ENCODE measurements at places on chromosomes 1 and 21.

GRCh38 chr1:7267493-7267892 is 482.2 kb downstream of the CAMTA1 start:
- DNase-seq, result no peak

GRCh38 chr1:52906135-52906603 is 15.4 kb downstream of the ECHDC2 start:
- DNase-seq, result no peak

DNA sequence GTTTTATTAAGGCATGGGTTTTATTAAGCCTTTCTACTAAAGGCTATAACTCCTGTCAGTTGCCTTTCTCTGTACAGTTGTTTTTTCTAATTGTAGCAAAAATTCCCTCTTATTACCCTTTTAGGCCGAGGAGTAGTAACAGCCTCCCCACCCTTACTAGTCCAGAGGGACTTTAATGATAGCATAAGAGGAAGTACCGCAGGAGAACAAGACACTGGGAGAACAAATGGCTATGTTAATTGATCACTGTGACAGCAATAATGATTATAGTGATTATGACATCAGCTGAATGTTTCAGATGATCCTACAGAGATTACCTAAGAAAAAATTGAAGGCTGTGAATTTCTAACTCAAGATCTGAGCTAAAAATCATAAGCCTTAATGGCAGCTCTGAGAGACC is 383.0 kb upstream of the PTBP2 start:
- DNase-seq, result no peak

- peak; percentile 88 for DNase-seq
These were observed 122.2 kb upstream of the HOOK1 start for GRCh38 chr1:59692591-59692990.

DNA sequence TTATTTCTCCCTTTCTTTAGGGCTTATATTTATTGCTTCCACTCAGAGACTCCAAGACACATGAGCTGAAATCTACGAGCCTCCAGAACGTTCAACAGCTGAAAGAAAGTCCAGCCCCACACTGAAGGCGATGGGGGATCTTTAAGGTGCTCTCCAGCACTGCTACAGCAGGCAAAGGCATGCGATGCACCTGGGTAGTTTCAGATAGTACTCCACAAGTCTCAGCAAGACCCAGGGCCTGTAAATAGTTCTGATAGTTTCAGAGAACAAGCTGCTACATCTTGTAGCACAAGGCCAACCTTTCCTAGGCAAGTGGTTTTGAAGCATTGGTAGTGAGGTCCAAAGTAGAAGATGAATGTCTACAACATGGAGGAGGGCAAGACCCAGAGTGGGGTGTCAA is 2.2 kb upstream of the HSD3B1 start:
- no peak for DNase-seq

DNA sequence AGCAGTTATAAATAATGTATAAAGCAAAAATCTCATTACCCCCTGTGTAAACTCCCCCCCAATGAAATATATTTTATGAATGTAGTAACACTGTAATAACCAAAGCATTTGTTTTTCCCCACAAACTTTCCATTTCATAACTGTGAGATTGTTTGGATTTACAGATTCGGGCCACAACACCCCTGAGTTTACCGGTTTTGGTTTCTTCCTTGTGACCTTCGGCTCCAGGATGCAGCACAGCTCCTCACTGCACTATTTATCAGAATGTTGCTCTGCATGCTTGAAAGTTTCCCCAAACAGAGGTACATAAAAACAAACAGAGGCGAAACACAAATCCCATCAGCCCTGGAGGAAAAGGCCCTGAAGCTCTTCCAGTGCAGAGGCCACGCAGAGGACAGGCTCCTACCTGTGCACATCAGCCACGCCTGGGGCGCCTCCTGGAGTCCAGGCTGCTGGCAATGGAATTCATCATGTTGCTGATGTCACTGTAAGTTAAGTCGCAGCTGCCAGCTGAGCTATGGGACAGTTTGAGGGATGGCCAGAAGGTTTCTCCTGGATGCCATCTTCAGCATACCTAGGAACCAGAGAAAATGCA is 122.0 kb downstream of the LMO4 start:
- no peak for DNase-seq

GRCh38 chr1:17646444-17647280 is 107.2 kb downstream of the ARHGEF10L start:
- no peak for DNase-seq

DNA sequence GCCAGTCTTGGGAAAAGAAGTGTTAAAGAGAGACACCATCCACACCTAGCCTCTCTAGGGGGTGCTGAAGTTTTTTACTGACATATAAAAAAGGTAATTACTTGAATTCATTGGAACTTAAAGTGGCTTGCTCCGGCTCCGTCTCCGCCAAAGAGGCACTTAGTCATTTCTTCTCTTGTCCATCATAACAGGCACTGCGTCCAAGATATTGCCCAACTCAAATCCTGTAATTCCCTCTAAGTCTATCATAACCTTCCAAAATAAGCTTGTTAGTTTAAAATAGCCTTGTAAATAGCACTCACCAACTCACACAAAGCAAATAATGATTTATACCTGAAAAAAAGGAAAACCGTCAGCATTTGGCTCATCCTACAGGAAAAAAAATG is 160.5 kb downstream of the ZBTB18 start:
- peak; percentile 39 for DNase-seq
